ENCODE measurements at places on chromosomes 4 and X.

DNA sequence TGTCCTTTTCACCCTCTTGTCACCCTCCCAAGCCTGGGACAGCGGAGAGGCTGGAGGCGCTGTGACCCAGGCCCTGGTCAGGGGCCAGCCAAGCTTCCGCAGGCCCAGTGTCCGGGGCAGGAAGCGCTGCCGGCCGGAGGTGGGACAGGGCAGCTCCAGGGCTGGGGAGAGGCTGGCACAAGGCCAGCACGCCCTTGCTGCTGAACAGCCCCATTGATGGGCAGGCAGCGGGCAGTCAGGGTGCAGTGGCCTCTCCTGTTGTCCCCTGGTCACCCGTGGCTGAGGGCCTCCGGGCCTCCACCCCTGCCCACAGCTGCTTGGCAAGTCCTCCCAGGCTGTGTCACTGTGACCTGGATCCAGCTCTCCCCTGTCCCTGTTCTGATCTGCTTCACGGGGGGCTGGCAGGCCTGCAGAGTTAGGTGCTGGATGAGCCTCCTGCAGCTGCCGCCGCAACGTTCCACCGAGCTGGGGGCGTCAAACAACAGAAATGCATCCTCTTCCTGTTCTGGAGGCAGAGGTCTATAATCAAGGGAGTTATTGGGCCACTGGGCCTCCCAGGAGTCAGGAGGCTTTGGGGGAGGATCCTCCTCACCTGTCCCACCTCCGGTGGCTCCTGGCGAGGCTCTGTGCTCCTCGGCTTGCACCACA is 107.9 kb downstream of the PSAPL1 start:
- DNase-seq: no peak

- no peak for DNase-seq
Measured at GRCh38 chr4:57044996-57045395, 65.2 kb downstream of the IGFBP7 start.

- DNase-seq: no peak
Measured at GRCh38 chr4:71066737-71067716, 73.6 kb downstream of the DCK start.

GRCh38 chr4:162869157-162869556 is 297.5 kb downstream of the NAF1 start:
- DNase-seq: no peak

GRCh38 chr4:73683033-73683432 is 57.3 kb upstream of the CXCL8 start:
- DNase-seq: no peak

- DNase-seq: no peak
Measured at GRCh38 chr4:94488670-94489069, 36.9 kb downstream of the PDLIM5 start.

DNA sequence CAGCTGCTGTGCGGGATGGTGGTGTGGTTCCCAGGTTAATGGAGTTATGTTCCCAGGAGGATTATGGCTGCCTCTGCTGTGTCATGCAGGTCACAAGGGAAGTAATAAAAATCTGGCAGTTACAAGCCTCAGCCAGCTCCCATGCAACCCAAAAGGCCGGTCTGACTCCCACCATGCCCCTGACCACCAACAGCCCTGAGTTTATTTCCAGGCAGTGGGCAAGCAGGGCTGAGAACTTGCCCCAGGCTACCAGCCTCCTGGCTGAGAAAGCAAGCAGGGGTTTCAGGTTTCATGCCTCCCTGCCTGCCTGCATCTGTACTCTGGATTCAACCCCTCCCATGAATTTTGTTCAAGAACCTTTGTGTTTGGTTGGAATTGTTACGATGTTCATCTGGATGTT is 732.7 kb upstream of the POU3F4 start:
- no peak for DNase-seq

- DNase-seq: no peak
Measured at GRCh38 chr4:14289708-14290107, 662.2 kb upstream of the BOD1L1 start.

DNA sequence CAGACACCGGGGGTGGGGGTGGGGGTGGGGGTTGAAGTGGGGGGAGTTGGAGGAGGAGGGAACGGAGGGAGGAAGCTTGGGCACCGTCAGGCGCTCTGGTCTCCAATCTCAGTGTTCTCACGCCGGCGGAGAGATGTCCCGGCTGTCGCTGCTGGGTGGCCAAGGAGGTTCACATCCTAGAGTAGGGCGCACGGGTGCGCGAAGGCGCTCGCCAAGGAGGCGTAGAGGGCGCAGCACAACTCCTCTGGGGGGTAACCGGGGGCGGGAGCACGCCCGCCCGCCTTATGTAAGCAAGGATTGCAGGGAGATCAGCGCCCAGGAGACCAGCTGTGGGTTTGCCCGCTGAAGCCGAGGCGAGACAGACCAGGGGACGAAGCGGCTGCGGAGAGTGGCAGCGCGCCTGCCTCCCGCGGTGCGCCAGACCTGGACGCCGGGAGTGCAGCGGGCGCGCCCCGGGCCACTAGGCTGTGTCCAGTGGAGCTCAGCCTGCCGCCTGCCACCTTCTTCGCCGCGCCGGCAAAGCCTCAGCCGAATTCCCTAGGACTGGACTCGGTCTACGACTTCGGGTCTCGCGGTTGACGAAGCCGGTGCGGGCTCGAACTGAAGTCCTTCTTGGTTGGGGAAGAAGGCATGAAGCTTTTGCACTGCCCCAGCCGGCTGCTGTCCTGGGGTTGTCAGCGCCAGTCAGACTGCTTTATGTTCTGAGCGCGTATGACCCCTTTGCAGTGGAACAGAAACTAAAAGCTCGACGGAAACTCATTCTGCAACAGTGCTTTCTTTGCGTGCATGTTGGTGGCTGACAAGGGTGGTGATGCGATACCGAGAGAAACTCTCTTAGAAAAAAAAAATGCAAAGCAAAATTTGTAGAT is 707 bp upstream of the UNC5C start:
- peak; percentile 57 for DNase-seq

DNA sequence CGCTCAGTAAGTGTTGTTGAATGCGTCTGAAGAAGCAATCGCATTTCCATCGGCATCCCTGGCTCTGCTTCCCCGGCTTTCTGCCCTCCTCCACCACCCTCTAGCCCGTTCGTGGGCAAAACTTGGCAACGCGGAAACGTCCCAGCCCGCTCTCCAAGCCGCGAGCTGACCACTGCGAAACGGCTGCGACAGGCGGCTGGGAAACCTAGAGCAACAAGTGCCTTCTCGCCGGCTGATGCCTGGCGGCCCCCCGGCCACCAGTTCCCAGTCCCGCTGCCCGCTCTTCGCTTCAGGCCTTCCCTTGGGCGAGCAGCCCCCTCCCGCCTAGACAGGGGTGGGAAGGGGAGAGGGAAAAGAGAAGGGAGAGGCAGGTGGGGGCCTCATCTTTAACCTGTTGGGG is 837 bp downstream of the CITED1 start:
- DNase-seq: no peak

- DNase-seq: no peak
Measured at GRCh38 chr4:15438939-15439524, 11.2 kb downstream of the C1QTNF7 start.

DNA sequence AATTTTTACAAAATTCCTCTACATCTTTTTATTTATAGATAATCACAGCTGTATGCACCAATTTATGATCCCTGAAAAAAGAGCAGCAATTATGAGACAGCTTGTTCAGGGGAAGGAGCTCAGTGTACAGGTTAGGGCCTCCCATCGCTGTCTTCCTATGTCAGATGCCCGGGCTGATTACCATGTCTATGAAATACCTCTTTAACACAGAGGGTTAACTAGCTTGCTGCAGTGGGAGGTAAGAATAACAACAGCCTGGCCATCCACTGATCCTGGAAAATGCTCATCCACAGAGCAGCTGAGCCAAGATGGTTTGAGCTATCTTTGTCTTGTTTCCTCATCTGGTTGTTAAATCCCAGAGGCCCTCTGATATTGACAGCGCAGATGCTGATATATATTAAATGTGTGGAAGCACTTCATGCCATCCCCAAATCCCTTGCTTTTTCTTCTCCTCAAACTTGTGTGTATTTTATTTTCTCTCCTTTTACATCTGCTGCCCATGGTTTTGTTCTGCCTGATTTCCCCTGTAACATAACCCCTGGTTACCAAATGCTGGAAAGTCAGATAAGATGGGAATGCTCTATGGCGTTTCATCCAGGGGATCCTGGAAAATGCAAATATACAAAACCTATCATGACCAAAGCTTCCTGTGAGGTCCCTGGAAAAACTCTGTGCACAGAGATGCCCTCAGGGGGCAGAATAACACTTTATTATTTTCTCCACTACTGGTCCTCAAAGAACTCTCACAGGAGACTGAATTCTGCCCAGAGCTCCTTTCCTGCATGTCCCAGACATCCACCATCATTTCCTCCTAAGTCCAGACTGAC is 85.8 kb upstream of the PUDP start:
- DNase-seq: no peak

GRCh38 chr4:100849319-100849718 is 331.5 kb upstream of the EMCN start:
- no peak for DNase-seq

DNA sequence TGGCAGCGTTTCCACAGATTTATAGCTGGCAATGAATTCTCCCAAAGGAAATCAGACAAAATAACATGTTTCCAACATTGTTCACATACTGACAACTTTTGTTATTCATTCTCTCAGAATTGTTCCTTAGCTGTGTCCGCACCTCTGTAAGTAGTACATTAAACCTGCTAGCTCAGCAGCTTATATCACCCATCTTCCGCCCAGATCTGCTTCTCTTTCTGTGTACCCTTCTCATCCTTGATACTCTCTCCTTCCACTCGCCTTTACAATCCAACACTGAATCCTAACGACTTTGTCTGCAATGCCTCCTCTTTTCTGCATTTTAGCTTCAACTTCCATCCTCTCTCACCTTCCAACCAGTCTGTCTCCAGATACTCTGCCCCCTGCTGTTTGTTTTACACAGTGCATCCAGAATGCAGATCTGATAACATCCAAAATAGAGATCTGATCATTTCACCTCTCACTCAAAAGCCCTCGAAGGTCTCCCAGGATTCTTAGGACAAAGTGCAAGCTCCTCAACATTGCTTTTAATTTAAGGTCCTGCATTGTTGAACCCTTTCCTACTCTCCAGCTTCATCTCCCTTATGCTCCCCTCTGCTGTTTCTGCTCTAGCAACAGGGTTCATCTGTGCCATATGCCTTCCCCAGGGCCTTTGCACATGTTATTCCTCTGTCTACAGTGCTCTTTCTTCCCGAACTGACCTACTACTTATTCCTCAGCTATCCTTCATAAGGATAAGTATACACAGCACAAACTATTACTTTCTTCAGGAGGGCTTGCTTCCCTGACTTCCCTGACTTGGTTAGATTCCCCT is 67.3 kb upstream of the VBP1 start:
- DNase-seq: peak; percentile 15

GRCh38 chr4:26701095-26701494 is 117.2 kb downstream of the TBC1D19 start:
- DNase-seq: no peak

GRCh38 chr4:69896530-69897116 is 34.2 kb upstream of the CSN1S1 start:
- no peak for DNase-seq

DNA sequence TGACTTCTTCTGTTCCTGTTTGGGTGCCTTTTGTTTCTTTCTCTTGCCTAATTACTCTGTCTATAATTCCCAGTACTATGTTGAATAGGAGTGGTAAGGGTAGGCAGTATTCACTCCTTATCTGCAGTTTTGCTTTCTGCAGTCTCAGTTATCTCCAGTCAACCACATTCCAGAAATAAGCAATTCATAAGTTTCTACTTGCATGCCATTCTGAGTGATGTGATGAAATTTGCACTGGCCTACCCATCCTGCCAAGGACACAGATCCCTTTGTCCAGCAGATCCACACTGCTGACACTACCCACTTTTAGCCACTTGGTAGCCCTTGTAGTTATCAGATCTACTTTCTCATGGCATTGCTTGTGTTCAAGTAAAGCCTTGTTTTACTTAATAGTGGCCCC is 971.6 kb upstream of the INTU start:
- no peak for DNase-seq

DNA sequence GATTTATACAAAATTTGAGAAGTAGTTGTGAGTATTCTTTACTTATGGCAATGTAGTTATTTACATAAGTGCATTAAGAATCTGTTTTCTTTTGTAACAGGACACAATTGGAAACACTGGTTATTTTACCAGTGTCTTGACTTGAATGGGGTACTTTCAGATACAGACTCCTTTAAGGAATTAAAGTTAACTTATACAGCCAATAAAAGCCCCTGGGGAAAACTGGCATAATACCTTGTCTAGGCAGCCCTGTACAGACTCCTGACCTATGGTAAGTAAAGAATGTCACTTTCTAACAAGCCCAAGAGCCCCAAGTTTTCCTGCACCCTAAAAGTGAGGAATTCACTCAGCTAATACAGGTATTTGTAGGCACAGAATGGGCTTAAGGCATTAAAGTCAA is 241.8 kb downstream of the CPXCR1 start:
- DNase-seq: no peak

DNA sequence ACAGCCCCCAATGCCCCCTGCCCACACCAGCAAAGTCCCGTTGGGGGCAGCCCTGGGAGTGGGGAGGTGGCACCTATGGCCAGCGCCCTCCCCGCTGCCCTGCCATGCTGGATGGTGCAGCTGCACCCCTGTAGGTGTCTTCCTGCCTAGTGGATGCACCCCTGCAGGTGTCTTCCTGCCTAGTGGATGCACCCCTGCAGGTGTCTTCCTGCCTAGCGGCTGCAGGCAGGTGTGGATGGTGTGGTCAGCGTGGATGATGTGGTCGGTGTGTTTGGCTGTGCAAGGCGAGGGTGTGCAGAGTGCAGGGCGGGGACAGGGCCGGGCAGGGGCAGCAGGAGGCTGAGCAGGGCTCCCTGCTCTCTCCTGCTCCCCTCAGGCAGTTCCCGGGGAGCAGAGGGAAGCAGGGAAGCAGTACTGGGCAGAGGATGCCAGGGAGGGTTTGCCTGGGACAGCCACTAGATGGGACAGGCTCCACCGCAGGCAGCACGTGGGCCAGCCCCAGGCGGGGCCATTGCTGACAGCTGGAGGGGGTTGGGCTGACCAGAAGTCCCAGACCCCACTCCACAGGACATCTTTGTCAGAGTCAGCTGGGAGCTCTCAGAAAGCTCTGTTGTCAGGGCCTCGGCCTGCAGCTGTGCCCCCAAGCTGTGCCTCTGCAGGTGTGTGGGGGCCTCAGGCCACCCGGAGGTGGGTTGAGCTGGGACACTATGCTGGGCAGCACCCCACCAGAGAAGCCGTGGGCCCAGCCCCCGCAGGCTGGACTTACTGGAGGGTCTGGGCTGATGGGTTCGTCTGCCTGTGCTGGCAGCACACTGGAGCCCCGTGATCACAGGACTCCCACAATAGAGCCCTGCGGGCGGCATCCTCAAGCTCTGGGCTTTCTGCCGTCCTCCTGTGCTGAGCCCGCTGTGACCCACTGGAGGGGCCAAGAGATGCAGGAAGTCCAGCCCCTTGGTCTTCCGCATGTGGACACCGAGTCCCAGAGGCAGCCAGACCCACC is 23.7 kb downstream of the DOK7 start:
- DNase-seq: no peak
